ENCODE measurements at places on chromosomes 6 and 20.

- DNase-seq: no peak
These were observed 122.6 kb upstream of the PLCB4 start for GRCh38 chr20:8946036-8946940.

GRCh38 chr6:157240059-157240959, 83.0 kb downstream of the TMEM242 start:
- DNase-seq: no peak

DNA sequence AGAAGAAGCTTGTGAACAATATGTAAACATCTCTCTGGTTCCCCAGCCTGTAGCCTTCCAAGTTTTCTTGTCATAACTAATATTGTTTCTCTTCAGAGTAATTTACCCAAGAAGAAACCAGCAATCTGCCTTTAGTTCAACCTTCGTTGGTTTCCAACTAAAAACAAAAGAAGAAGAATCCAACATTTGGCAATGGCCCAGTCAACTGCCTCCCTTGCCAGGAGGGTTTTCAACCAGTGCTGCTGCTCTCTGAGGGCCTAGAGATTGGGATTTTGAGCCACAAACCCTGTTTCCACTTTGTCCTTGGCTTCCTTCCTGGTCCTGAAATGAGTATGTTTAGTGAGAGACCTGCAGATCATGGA, 395.8 kb upstream of the CNR1 start:
- no peak for DNase-seq

DNA sequence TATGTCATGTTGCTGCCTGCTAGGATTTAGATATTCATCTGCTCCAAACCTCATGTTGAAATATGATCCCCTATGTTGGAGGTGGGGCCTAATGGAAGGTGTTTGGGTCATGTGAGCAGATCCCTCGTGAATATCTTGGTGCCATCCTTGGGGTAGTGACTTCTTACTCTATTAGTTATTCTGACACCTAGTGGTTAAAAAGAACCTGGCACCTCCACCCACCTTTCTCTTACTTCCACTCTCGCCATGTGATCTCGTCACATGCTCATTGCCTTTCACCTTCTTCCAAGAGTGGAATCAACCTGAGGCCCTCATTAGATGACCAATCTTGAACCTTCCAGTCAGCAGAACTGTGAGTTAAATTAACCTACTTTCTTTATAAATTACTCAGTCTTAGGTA, 549.4 kb upstream of the SYNCRIP start:
- DNase-seq: no peak

DNA sequence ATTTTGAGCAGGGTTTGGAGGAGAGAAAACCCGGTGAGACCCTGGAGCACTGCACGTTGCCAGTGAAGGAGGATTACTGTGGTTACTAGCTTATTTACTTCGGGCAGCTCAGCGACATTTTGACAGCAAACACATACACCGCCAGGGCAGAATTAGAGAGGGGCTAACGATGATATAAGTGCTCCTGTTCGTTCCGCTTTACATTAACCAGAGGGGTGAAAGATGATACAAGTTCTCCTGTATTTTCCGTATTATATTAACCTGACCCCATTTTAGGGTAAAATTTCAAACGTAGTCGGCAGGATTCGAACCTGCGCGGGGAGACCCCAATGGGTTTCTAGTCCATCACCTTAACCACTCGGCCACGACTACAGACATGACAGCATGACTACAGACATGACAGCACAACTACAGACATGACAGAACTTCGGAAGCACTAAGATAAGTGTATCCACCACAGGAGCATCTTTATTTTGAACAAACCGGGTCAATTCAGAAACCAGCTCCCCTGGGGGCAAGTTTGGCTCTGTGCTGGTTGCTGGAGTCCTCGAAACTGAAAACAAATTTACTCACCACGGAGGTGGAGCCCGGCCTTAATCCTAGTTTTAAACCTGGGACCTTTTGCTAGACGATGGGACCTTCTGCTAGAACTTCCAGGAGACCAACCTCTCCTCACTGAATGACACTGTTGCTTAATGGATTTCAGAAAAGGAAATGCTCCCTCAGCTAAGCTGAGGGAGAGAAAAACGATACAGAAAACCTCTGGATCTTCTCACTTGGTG, 80.4 kb upstream of the ZNF184 start:
- DNase-seq: no peak

DNA sequence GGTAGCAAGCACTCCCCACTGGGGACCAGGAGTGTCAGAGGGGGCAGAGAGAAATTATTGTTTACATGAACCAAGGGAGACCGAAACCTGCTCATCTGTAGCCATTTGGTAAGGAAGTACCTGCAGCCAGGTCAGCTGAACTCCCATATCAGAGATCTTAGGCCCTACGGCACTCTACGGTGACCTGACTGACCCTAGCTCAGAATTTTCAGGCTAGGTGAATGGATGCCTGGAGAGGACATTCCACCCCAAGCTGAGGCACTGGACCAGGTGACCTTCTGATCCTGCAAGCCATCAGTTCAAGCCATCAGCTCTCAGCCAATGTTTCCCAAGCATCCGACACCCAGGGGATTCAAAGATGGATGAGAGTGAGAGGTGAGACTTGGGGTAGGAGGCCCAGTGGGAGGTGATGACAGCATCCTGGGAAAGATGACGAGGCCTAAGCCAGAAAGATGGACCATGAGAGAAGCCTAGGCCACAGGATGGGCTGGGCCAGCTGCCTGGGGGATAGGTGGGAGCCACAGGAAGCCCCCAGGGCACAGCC, 2.8 kb downstream of the ANGPT4 start:
- DNase-seq: no peak

DNA sequence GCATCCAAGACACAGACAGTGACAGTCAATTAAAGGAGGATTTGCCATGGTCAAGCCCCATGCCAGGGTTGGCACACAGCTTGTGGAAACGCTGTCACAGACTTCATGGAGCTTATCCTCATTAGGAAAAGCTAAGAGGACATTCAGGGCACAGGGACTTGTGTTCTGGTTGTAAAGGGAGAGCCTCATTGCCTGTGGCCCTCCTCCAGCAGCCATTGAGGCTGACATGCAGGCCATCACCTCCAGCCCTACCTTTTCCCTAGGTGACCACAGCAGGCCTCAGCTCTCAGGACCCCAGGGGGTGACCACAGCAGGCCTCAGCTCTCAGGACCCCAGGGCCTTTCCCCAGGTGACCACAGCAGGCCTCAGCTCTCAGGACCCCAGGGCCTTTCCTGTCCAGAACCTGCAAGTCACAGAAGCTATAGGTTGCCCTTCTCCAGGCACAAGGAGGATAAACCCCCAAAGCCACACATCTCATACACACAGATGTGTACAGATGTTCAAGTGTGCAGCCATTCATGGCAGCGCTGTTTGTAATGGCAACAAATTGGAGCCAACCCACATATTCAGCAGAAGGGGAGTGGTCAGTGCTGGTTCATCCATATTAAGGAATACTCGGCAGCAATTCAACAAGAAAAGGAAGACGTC, 26.1 kb downstream of the DUSP22 start:
- no peak for DNase-seq

- DNase-seq: no peak
These were observed 77.8 kb upstream of the FRMD1 start for GRCh38 chr6:168156742-168157265.

- no peak for DNase-seq
These were observed 259.9 kb downstream of the ADGRG6 start for GRCh38 chr6:142561511-142562265.

Data from right forelimb (tissue), 1 donor.